Stimulated activated naive B cell treated with anti-CD40 and anti-IgM and Interleukin-4, amounts not matched to agents 10 μg/mL and 1 μg/mL and 100 μg/mL, for 72 hours (primary cell): ENCODE measurements at places on chromosomes 12 and 14.
A peak's percentile ranks its signal among the peaks of the same experiment; 100 is the strongest.

DNA sequence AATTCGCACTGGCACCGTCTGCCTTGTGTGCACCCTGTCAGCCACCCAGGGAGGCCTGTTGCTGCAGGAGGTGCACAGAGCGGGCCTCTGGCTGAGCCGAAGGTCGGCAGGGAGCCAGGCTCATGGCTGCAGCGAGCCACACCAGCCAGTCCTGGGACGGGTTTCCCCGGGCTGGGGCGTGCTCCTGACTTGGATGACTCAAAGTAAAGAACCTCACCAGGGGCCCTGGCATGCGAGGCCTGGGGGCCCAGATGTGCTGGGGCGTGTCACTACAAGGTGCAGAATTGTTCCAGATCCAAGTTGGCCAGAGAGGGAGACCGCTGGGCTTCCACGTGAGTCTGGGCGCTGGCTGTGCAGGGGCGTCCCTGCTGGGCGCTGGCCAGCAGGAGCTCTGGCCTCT lies 34.5 kb downstream of the FBRSL1 start:
- DNase-seq, result no peak

- no peak for DNase-seq
Observed at GRCh38 chr14:33401311-33401710, 462.6 kb downstream of the NPAS3 start.

DNA sequence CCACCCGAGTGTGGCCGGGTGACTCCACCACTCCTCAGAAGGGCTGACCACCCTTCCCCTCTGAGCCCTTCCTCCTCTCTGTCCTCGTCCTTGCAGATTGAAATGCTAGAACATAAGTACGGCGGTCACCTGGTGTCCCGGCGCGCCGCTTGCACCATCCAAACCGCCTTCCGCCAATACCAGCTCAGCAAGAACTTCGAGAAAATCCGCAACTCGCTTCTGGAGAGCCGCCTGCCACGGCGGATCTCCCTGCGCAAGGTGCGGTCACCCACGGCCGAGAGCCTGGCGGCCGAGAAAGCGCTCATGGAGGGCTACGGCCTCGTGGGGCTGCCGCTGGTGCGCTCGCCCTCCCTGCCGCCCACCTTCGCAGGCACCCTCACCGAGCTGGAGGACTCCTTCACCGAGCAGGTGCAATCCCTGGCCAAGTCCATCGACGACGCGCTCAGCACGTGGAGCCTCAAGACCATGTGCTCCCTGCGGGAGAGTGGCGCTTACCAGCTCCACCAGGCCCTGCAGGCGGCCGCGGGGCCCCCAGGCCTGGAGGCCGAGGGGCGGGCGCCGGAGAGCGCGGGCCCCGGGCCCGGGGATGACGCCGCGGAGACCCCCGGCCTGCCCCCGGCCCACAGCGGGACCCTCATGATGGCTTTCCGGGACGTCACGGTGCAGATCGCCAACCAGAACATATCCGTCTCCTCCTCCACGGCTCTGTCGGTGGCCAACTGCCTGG lies 71.8 kb downstream of the IQSEC3 start:
- DNase-seq, result no peak

DNA sequence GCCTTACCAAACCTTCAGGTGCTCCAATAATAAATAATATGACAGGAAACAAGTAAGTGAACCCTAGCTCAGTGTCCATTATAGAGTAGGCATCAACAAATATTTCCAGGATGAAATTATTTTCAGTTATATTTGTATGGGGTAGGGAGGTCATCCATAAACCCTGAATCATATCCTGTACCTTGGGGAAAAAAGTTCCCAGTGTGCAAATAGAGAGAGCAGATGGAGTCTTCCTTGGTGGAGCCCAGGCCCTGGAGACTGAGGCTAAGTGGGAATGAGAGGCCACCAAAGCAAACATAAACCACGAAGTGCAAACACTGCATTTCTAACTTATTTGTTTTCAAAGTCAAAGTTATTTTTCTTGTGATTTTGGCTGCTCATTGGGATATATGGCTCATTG lies 8.5 kb upstream of the ERP27 start:
- DNase-seq, result no peak

- DNase-seq, result no peak
Observed at GRCh38 chr14:74835645-74836250, 40.2 kb downstream of the PROX2 start.

DNA sequence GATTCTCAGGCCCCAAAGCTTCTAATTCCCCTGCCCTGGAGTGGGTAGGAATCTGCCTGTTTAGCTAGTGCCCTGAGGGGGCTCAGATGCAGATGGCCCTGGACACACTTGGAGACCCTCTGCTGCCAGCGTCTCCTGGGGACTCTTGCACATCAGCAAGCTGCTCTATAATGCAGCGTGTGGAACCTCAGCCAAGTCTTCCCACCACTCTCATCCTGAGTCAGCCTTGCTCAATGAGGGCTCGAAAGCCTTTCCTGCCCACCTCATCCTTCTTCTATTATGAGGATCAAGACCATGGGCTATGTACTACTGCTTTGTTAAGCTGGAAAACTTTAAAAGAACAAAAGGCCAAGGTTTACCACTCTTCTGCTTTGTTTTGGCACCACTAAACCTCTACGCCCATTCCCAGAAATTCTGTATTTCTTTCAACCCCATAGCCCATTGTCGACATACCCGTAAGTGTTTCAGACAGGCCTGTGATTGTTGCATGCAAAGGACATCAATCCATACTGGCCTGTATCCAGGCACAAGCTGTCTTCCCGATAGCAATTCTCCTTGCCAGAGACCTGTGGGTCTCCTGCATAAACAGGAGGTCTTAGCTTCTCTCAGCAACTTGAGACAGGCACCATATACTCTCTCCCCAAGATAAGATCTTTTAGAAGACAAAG lies 246.9 kb downstream of the DPF3 start:
- no peak for DNase-seq

- no peak for DNase-seq
Observed at GRCh38 chr12:40575987-40576386, 116.3 kb upstream of the CNTN1 start.

DNA sequence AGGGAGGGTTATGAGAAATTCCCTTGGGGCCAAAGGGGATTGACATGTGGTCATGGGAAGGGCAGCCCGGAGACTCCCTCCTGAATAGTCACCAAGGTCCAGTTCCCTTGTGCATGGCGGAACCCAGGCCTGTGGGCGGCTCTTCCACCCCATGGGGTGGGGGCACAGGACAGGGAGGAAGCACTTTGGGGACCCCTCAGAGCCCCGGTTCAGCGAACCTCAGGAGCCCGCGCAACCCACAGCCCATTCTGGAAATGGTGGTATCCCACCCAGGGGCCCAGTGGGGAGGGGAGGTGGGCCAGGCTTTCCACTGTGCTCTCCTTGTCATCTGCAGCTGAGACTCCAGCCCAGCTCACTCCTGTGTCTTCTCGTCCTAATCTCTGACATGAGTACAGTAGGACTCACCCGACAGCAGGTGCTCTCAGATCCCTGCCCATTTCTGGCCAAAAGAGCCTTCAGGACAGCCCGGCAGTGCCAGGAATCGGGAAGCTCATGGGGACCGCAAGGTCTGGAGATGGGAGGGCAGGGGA lies 255.2 kb upstream of the SFSWAP start:
- no peak for DNase-seq

DNA sequence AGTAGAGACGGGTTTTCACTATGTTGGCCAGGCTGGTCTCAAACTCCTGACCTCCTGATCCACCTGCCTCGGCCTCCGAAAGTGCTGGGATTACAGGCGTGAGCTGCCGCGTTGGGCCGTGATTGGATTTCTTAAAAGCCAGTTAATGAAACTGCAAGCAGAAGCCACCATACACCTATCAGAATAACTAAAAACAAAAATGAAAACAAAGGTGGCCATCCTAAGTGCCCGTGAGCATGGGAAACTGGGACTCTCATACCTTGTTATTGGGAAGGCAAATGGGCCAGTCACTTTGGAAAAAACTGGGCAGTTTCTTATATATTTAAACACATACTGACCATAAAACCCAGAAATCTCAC lies 7.7 kb upstream of the TCTN1 start:
- DNase-seq, result no peak

- DNase-seq, result no peak
Observed at GRCh38 chr14:50232276-50232642, 881 bp upstream of the SOS2 start.

GRCh38 chr12:1795221-1795784 lies 25.1 kb upstream of the LRTM2 start:
- DNase-seq, result no peak

DNA sequence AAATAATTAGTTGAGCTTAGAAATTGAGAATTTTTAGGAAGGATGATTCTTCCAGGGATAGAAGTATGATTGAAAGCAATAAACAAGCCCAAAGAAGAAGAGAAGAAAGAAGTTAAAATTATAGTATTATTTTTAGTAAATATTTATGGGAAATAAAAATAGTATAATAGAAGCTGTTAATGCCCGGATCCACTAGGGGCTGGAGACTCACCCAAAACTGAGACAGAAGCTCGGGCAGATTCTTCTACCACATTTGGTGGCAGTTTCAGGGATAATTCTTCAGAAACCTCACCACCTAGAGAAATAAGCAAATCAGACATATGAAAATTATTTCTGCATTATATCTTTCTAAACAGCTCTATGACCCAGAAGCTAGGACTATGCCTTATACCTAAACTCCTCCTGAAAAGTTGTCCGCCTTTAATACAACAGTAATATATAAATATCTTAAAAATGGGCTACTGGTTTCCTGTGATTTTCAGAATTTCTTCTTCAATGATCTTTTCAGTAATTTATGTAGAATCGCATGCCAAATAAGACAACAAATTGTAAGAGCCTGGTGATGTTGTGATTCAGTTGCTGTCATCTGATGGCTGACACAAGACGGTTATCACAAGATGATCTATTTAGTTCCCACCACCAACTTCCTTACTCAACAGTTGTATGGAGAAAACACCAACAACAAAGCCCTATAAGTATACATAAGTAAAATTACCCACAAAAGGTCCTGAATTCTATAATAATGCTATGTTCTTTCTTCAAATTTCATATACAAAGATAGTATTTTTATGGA lies 35.6 kb downstream of the A2M start:
- DNase-seq, result no peak

- DNase-seq, result peak; percentile 77
Observed at GRCh38 chr14:91363776-91364523, 53.7 kb downstream of the CCDC88C start.

GRCh38 chr12:19624491-19624890 lies 185.2 kb downstream of the AEBP2 start:
- DNase-seq, result no peak

- DNase-seq, result no peak
Observed at GRCh38 chr14:51963286-51963685, 26.1 kb upstream of the RTRAF start.

- no peak for DNase-seq
Observed at GRCh38 chr12:117011988-117012805, 87.0 kb downstream of the TESC start.

- no peak for DNase-seq
Observed at GRCh38 chr12:104057771-104058197, 6.5 kb upstream of the HCFC2 start.

DNA sequence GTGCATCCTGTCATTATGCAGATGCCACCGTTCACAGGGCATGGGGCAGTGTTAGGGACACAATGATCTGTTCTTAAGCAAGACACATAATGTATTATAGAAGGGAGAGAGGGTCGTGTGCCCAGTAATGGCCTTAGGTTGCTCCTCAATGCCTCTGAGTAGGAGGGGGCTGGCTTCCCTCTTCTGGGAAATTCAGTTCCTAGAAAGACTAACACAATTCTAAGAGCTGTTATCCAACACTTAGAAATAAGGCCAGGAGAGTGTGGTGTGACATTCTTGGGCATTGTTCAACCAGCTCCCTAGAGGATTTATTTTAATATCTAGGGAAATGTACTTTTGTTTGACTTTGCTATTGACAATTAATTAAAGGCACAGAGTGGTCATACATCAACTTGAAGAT lies 118.5 kb downstream of the ADCK1 start:
- no peak for DNase-seq

- DNase-seq, result no peak
Observed at GRCh38 chr14:61233436-61233956, 47.6 kb downstream of the TMEM30B start.

GRCh38 chr14:77864085-77864484 lies 64.2 kb downstream of the ADCK1 start:
- no peak for DNase-seq

GRCh38 chr12:118166946-118167345 lies 31.0 kb downstream of the PEBP1 start:
- peak; percentile 9 for DNase-seq

DNA sequence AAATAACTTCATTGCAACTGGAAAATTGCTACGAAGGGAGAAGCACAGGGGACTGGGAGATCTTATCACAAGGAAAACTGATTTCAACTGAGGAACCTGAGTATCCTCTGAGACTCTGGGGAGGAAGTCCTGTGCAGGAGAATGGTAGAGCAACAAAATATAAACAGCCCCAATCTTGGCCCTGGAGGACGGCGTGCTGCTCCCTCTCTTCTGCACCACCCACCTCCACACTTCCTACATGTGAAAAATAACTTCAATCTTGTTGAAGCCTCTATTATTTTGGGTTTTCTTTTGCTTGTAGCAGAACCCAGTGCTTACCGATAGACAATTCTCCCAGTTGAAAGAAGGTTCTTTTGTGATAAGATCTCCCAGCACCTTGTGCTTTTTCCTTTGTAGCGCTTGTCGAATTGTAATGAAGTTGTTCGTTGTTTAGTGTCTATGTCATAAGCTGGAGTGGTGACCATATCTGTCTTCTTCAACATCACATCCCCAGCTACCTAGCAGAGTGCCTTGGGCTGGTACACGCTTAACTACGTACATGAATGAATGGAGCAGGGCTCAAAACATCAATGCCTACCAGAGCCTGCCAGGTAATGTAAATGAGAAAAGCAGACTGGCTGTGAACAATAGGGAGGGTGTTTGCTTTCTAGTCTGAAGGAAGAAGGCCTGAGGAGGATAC lies 2.8 kb upstream of the CD4 start:
- no peak for DNase-seq

- DNase-seq, result no peak
Observed at GRCh38 chr14:33711811-33712216, 239.1 kb downstream of the EGLN3 start.

DNA sequence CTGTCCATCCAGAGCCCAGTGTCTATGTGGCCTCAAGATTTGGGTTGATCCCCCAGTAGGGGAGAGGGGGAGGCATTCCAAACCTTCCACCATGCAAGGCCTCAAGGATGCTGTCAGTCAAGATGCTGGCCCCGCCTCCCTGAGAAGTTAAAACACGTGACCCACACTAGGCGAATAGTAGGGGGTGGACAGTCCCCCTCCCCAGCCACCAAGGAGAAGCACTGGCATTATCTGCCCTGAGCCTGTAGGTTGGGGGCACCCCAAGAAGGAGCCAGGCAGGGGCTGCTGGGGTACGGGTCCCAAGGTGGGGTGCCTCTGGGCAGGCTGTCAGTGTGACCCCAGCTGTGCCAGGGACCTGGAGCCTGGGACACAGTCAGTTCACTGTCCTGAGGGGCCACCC lies 2.3 kb downstream of the SLC25A29 start:
- DNase-seq, result no peak

DNA sequence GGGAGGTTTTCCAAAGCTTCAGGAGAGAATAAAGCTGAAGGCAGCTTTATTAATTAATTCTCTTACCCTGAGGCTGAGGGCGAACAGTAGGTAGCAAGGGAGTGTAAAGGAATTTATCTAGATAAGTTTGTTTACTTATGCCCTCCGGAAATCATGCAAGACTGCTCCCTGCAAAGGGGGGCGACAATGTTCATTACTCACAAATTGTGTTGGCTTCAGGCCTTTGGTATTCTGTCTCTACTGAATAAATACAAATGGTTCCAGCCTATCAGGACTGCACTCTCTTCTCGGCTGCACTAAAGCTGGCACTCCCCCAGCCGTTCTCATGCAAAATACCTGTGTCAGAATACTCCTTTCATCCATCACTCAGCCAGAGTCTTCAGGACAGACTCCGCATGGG lies 120.8 kb downstream of the PPHLN1 start:
- no peak for DNase-seq

GRCh38 chr12:14384783-14385638 lies 19.5 kb downstream of the ATF7IP start:
- peak; percentile 46 for DNase-seq
